ENCODE measurements at places on chromosomes 7 and 10. TPM values are rescaled to one million over a fixed set of nuclear protein-coding genes. Genes with fewer than 3 reads are reported as not detected.

GRCh38 chr10:13831711-13832141, 245.0 kb downstream of the PRPF18 start:
- H3K27me3 ChIP-seq = peaks cover 1% of the 10 kb centered on the region
- peaks cover 48% of the 10 kb centered on the region for H3K4me1 ChIP-seq
- DNase-seq = no peak
- H3K27ac ChIP-seq = peak overlapping the region; percentile 62
- H3K4me3 ChIP-seq = no peak overlapping the region

GRCh38 chr10:110174201-110174600, 33.2 kb upstream of the MXI1 start:
- no peak overlapping the region for H3K27ac ChIP-seq
- H3K27me3 ChIP-seq = peaks cover 34% of the 10 kb centered on the region
- DNase-seq = no peak
- H3K4me1 ChIP-seq = peaks cover 6% of the 10 kb centered on the region
- no peaks in the 10 kb centered on the region for H3K36me3 ChIP-seq
- H3K4me3 ChIP-seq = no peak overlapping the region

DNA sequence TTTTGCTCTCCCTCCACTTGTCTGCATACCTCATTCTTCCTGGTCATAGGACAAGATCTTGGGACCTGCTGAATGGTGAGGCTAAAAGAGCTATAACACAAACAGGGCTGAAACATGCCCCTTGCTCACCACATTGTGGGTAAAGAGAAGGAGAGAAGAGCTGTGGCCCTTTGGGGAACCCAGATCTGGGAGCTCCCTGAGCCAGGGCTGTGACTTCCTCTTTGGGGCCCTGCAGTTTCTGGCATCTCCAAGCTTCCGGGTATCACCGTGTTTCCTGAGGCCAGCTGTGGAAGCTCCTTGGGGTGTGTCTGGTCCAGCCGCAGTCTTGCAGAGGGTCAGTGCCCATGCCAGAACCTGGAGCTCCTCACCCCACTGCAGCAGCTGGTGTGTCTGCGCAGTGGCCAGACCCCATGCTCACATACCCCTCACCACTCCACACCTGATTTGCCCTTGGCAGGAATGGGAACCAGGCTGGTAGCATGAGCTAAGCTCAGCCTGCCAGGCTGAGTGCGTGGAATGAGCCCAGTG, 34.0 kb downstream of the DKK1 start:
- DNase-seq = no peak
- no peak overlapping the region for H3K4me3 ChIP-seq
- H3K4me1 ChIP-seq = peaks cover 70% of the 10 kb centered on the region
- H3K27ac ChIP-seq = no peak overlapping the region
- no peaks in the 10 kb centered on the region for H3K27me3 ChIP-seq

DNA sequence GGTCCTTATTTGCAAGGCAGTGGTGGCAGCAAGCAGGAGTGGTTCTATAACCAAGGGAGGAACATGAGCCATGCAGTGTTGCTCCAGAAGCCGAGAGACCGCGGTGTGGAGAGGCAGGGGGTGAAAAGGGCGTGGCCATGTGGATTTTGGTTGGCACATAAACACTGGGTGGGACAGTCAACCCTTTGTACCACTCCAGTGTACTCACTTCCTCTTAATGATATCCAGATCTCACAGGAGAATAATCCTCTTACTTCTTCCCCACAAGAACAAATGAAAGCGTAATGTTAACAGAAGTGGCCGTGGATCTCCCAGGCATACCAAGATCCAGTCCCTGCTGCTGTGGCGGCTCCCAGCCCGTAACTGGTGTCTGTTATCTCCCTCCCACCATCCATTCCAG, 42.4 kb downstream of the XRCC2 start:
- H3K4me1 ChIP-seq = no peaks in the 10 kb centered on the region
- H3K4me3 ChIP-seq = no peak overlapping the region
- H3K36me3 ChIP-seq = no peaks in the 10 kb centered on the region

GRCh38 chr7:95950698-95951097, 178.3 kb downstream of the DYNC1I1 start:
- no peaks in the 10 kb centered on the region for H3K36me3 ChIP-seq
- no peak overlapping the region for H3K27ac ChIP-seq
- DNase-seq = no peak

Gene IFRD1
- 31.8 TPM for total RNA-seq

Gene GJD4
- not detected for total RNA-seq

Gene LRRC18
- not detected for total RNA-seq

Gene ABCB4
- total RNA-seq = not detected

Gene CDC14C
- not detected for total RNA-seq

Gene PPP1R3C
- 59.1 TPM for total RNA-seq

Gene LEP
- not detected for total RNA-seq

Gene HOXA7
- 7.1 TPM for total RNA-seq
